Stimulated activated CD4-positive, alpha-beta T cell treated with anti-CD3 and anti-CD28 coated beads, Interleukin-15, amount 100 ng/mL, for 1 hour (primary cell): ENCODE measurements at places on chromosomes 12 and 14.

GRCh38 chr14:49820176-49820575 lies 32.4 kb downstream of the NEMF start:
- no peak for DNase-seq

DNA sequence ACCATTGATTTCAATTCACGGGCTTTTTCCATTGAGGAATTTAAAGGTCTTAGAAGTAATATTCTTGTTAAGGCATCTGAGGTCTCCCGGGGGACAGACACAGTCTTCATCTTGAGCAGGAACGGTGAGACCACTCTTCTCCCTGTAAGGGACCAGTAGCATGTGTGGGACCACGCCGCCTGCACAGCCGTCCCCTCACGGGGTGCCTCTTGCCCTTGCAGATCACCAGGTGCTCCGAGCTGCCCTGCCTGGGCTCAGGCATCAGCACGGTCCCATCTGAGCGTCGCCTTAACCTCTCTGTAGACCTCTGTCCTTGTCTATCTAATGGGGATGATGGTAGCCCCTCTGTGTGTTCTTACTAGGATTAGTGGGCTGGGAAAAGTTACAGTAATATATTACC lies 74.1 kb downstream of the PPP2R5C start:
- DNase-seq: no peak

GRCh38 chr12:67442896-67443295 lies 173.7 kb downstream of the CAND1 start:
- DNase-seq: no peak

DNA sequence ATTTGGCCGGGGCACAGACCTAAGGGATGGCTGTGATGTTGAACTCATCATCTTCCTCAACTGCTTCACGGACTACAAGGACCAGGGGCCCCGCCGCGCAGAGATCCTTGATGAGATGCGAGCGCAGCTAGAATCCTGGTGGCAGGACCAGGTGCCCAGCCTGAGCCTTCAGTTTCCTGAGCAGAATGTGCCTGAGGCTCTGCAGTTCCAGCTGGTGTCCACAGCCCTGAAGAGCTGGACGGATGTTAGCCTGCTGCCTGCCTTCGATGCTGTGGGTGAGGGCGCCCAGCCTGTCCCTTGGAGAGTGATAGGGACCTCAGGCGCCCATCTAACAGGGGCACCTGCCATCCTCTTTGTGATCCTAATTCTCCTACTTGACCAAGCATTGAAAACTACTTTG lies 12.4 kb downstream of the OAS3 start:
- no peak for DNase-seq

- DNase-seq: no peak
Measured at GRCh38 chr12:127900386-127900785, 366.6 kb upstream of the TMEM132C start.

- DNase-seq: no peak
Measured at GRCh38 chr12:108732489-108733229, 1.3 kb upstream of the CORO1C start.

DNA sequence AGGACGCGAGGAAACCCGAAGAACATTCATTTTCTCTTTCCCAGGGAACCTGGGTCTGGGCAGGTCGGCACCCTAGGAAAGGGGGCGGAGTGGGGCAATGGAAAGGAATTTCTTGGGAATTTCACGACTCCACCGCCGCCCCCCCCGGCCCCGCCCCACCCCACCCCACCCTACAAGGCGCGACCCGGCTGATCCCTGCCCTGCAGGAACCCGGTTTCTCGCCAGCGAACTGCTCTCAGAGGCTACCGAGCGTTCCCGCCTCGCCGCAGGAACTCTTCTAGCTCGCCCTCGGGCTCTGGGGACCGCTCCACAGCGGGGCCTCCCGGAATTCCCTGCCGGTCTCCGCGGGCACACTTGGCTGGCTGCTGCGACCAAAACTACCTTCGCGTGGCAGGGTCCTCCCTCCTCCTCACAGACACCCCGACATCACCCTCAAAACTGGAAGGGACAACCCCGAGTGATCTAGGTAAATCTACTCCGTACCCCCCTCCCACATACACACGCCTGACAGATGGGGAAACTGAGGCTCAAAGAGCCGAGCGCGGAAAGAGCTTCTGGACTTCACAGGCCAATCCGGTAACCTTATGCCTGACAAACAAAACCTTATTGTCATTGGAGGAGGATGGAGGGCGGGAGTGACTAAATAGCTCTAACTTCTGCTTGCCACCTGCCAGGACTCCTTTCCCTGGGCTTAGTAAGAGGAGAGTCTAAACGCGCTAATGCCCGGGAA lies 785 bp upstream of the ACTN1 start:
- no peak for DNase-seq

DNA sequence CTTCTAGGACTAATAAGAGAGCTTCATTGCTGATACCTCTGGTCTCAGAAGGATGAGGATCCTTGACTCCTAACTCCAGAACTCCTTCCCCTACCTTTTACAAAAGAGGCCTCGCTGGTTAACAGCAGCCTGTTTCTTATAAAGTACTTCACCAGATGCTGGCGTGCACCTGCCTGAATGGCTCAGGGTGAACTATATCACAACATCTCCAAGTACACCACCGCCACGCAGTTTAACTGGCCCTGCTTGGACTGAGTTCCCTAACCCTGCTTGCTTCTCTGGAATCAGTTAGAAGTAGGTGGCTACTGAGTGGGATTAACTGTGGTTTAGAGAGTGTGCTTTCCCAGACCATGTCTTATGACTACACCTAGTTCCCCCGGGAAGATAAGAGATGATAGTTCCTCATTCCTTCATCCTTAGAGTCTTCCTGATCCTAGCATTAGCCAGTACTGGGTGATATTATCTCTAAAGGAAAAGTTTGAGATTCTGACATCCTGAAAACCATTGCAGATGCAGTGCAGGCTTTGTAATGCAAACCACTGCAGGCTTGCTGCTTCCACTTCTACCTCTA lies 3.0 kb downstream of the FOXJ2 start:
- no peak for DNase-seq

DNA sequence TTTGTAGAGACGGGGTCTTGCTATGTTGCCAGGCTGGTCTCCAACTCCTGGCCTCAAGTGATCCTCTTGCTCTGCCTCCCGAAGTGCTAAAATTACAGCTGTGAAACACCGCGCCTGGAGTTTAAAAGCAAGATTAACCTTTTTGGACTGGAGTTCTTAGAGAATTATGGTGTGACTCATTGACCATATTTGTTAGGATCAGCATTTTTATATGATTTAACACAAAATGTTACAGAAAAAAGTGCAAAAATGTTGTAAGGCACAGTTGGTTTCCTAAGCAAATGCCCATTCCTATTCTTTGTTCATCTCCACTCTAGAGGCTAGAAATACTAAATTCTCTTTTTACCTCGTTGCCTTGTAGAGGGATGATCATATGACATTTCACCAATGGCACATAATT lies 27.6 kb downstream of the SLC35E3 start:
- no peak for DNase-seq

- DNase-seq: no peak
Measured at GRCh38 chr12:58969237-58969636, 48.9 kb upstream of the LRIG3 start.

- DNase-seq: no peak
Measured at GRCh38 chr14:95337041-95337595, 17.4 kb upstream of the CLMN start.

- DNase-seq: no peak
Measured at GRCh38 chr14:100604121-100604501, 16.9 kb upstream of the BEGAIN start.

DNA sequence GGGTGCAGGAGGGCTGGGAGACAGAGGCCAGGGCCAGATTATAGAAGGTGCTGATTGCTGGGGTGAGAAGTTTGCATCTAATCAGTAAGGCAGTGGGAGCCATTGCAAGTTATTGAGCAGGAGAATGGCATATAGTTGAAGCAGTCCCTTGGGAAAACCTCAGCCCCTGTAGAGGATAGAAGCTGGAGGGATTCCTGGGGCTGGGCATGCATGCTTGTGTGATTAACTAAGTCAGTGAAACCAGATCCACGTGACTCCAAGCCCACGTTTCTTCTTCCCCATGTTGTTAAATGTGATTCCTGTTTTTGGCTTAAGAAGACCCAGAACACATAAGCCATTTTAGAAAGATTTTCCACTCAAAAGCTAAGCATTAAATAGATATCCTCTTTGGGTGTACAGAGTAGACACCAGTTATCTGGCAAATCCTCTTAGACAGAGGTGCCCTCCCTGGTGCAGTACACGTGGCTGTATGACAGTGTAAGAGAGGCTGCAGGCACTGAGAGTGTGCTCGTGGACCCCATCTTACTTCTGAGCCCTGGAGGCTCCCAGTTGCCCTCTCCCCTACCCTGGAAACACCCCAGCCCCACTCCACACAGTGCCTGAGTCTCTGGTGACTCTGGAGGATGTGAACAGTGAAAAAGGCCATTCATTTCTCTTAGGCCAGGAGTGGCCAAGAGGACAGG lies 3.2 kb downstream of the C14orf132 start:
- DNase-seq: no peak

- no peak for DNase-seq
Measured at GRCh38 chr12:25495331-25496097, 57.6 kb downstream of the LMNTD1 start.

DNA sequence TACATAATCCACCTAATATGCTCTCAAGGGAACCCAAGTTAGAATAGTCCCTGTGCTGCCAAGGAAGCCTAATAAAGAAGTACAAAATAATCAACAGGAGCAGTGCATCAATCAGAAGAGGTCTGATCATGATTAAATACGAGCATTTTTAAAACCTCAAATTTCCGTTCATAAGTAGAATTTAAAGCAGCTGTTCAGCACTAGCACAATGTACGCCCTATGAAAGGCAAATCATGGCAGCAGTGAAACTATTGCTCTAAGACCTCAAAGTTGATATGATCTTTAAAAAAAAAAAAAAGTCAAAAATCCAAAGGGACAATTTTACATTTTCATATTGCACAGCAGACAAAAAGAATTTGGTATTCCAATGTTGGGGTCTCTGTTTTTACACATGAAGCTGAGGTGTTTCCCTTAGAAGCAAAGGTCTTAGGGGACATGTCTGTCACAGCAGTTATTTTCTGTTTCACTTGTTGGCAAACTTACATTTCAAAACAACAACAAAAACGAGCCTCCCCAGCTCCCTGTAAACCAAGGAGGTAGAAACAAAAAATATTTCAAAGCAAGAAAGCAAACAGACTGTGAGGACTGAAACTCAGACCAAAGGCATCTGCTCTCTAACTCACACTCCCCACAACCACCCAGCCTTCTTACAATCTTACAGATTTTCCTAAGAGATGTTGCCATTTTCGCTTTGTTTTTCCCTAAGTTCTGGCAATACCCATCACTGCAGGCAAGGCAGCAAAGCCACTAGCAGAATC lies 28.2 kb downstream of the SOX5 start:
- no peak for DNase-seq

- DNase-seq: peak; percentile 43
Measured at GRCh38 chr12:7933255-7933726, 2.7 kb downstream of the SLC2A3 start.

- DNase-seq: no peak
Measured at GRCh38 chr12:114762490-114763110, 78.6 kb upstream of the TBX3 start.

- no peak for DNase-seq
Measured at GRCh38 chr12:82279536-82280058, 78.6 kb downstream of the CCDC59 start.

GRCh38 chr12:103839103-103839502 lies 1.9 kb downstream of the NT5DC3 start:
- DNase-seq: no peak

DNA sequence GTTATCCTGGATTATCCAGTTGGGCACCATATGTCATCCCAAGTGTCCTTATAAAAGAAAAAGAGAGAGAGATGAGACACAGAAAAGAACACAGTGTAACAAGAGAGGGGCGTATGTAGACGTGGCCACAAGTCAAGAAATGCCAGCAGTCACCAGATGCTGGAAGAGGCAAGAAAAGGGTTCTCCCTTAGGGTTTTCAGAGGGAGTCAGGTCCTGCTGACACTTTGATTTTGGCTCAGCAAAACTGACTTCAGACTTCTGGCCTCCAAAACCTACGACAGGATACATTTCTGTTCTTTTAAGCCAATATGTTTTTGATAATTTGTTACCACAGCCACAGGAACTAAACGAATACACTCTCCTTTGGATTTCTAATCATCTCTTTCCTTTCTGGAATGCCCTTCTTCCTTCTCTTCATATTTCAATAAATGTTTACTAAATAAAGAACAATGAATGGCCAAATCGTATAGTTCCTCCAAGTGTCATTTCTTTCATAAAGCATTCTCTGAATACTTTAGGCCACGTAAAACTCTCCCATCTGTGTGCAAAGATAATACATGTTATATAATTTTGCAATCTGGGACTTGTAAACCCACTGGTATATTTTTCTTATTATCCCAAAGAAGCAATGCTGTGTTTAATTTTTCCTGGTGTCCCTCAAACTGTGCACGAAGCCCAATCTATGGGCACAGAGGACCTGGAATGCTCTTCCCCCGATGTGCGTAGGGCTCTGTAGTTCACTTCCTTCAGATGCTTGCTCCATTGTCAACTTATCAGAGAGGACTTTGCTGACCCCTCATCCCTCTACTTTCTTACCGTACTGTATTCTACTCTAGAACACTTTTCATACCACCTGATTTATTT lies 303.6 kb downstream of the CEP128 start:
- DNase-seq: no peak

GRCh38 chr14:55239320-55239719 lies 31.9 kb upstream of the FBXO34 start:
- DNase-seq: no peak
